ENCODE measurements at places on chromosomes 2 and 18.

- no peak for DNase-seq
Observed at GRCh38 chr18:69282371-69282770, 118.3 kb upstream of the DOK6 start.

DNA sequence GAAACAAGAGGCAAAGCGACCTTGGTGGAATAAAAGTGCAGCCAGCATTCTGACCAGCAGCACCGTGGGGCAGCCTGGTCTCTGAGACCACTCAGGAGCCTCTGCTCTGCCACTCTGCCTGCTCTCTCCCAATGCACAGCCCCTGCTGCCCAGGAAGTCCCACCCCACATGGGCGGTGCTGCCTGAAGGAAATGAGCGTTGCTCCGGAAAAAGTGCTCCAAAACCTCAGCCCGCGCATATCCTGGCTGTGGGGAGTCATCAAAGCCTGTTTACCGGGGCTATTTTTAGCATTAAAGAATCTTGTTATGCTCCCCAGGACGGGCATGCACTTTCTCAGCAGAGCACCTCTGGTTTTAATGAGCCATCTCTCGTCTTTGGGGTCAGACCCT is 54.5 kb downstream of the EPAS1 start:
- no peak for DNase-seq

DNA sequence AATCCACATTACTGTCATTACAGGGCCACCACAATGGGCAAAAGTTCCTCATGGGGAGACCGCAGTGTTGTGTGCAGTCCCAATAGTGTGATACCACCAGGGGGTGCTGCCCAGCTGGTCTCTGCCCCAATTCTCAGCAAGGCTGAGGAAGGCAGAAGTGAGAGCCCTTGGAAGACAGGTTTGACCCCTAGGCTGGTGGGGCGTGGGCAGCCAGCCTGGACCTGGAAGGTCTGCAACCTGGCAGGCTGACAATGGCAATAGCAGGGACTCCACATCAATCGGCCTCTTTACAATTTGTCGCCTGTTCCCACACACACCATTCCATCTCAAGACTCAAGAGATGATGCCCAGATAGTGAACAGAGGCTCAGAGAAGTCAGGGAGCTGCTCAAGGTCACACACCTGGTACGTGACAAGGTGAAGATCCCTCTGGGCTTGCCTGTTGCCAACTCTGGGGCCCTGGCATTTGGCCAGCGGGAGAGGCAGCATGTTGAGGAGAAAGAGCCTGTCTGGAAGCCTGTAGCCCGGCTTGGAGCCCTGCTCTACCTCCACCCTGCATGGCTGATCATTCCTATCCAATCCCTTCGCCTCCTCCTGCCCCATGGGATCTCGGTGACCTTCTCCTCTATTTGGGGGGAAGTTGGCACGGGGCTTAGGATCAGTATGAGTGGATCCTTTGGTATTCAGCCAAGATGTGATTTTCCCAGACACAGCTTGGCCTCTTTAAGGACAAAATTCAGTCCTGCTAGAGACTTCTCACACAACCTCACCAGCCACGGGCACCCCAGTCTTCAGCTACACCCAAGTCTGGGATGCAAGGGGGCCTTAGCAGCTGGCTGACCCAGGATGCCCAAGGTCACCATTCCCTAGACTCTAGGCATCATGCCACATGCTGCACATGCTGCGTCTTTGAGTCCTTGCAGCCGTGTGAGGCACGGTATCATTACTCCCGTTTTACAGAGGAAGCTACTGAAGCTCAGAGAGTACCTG is 2.9 kb upstream of the ATOH8 start:
- peak; percentile 70 for DNase-seq

GRCh38 chr18:67376372-67376771 is 140.1 kb downstream of the DSEL start:
- DNase-seq: no peak

GRCh38 chr2:38601463-38602135 is 1.1 kb downstream of the HNRNPLL start:
- DNase-seq: peak; percentile 56

- no peak for DNase-seq
Observed at GRCh38 chr18:36152781-36153180, 23.1 kb downstream of the ELP2 start.

DNA sequence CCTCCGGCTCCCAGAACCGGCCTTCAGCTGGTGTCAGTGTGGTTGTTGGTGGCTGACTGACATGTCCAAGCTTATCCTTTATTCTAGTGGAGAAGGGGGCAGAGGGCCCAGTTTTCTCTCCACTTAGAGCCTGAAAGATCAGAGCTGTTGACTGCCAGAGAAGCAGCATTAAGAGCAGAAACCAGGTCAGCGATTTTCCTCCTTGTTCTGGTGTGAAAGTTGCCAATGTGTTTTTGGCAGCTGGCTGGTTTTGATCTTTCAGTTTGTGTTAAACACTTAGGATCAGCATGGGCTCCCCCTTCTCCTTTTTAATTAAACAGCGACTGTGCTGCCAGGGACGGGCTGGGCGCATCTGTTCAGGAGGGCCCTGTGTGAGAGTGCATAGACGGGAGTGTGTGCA is 100.9 kb downstream of the ASAP2 start:
- DNase-seq: no peak

DNA sequence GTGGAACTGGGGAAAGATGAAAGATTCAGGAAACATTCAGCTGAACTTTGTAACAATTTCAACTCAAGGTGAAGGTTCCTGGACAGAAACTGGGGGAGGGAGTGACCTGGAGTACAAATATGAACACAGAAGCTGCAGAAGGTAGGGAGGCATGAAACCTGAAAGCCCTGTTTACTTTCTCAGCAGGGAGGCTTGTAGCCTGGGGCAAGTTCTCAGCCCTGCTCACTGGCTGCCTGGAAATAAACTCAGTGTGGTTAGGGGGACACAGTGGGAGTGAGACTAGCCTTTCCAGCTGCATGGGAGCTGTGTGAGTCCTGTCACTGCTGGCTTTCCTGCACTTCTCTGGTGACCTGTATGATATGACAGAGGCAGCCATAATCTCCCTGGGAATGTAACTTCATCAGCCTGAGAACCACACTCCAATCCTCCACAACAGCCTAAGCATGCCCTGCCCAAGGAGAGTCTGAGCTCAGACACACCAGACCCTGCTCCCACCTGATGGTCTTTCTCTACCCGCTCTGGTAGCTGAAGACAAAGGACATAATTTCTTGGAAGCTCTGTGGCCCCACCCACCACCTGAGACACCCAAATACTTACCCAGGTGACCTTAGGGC is 77.0 kb downstream of the ZSWIM2 start:
- DNase-seq: peak; percentile 1

DNA sequence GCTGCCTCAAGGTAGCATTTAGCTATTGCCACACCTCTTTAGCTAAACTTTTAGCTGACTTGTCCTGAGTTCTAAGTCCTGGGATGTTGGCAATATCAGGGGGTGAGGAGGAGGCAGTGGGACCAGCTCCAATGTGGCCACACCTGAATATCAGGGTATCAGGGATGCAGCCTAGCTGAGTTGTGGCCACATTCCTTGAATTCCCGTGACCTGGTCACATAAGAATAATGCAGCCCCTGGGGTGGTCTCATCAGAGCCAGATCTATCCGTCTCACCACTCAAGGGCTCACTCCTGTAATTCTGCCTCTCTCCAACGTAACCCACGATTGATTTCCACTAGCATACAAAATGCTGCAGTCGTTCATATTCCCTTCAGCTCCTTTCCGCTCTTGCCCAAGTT is 11.6 kb upstream of the TAF1B start:
- no peak for DNase-seq

DNA sequence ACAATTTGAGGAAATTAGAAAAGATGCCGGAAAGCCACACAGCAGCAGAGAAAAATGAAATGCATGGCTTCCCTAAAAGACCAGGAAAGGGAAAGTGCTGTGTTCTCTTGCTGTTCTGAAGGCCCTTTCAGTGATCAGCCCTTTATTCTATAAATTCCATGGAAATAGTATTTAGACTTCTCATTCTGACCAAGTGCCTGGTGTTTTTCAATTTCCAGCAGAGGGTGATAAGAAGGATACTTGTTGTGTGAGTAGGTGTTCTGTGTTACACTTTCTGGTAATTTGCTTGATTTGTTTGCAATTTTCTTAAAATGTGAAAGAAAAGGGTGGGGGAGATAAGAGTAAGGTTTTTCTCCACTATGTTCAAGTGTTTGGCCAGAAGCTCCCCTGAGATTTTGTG is 504.5 kb downstream of the IRS1 start:
- DNase-seq: no peak

DNA sequence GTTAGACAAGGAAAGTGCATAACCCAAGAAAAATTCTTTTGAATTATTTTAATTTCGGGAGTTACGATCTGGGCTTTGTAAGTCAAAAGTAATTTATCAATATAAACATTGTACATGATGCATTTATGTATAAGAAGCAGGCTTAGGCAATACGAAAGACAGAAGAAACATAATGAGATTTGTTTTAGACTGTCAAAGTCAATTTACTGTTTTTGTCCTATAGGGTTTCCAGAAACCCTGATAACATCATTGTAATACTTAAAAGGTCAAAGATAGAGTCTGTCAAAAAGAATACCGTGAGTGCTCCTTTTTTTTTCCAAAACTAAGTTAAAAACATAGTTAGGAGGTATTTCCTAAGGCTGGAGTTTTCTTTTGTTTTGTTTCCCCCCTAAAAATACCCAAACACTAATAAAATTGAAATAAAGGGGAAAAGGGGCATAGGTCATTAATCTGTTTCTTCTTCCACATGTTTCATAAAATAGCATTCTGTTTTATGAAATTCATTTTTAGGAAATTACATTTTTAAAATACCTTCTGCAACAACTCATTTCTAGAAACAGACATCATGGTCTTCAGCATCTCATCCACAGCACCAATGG is 16.1 kb downstream of the C1D start:
- DNase-seq: no peak

- DNase-seq: peak; percentile 99
Observed at GRCh38 chr2:64866797-64867196, 122.4 kb upstream of the SLC1A4 start.

DNA sequence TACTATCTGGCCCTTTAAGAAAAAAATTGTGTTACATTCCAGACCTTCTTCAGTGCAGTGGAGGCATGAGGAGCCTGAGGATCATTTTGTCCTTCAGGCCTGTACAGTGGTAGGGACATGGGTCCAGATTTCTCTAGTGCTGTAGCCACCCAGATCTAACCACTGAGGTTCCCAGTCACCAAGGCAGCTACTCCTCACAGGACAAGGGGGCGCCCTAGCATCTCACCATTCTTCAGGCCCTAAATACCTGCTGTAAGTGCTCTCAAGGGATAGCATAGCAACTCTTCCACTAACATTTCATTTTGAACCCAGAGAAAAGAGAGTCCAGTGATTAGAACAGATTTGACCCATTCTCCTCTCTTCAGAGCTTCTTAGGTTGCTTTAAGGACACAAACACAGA is 1533.0 kb downstream of the LRP1B start:
- no peak for DNase-seq

DNA sequence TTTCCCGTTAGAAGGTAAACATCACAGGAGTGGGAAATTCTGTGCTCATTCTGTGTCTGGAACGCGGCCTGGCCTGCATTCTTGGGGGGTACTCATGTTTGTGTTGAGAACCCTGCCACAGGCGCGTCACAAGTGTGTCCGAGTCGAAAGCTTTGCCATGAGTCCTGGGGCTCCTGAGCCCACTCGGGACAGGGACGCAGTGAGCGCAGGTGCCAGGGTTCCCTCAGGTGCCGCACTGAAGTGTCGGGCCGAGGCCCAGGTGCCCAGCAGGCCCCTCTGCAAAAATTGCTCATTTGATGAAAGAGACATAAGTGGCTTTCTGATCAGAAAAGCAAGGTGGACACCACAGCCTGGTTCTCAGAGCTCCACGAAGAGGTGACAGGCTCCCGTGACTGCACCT is 4.7 kb downstream of the D2HGDH start:
- DNase-seq: no peak

- DNase-seq: no peak
Observed at GRCh38 chr2:242054881-242055801, 185.6 kb downstream of the RTP5 start.

GRCh38 chr2:30178618-30179434 is 32.0 kb downstream of the YPEL5 start:
- peak; percentile 66 for DNase-seq

- peak; percentile 59 for DNase-seq
Observed at GRCh38 chr2:215882689-215883088, 130.7 kb downstream of the MREG start.

DNA sequence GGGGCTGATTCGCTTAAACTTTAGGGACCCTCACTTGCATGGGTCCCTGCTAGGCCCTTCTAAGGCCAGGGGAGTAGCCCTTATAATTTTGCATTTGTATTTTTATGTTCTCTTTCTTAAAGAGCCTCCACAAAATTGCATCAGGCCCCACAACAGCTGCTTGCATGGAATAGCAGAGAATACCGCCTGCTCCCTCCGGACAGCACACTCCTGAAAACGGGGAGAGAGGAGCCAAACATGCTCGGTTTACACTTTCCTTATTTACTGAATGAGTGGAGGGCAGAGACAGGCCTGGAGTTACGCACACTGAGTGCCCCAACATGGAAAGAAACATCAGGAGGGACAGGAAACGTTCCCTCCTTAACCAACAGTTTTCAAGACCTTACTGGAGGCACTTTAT is 132.2 kb downstream of the ANTXR1 start:
- no peak for DNase-seq

GRCh38 chr2:175373729-175374128 is 192.2 kb upstream of the ATP5MC3 start:
- no peak for DNase-seq

- peak; percentile 54 for DNase-seq
Observed at GRCh38 chr18:46042571-46043123, 29.4 kb downstream of the PSTPIP2 start.

GRCh38 chr18:44743631-44744030 is 62.9 kb downstream of the SETBP1 start:
- DNase-seq: no peak

GRCh38 chr2:221283896-221284545 is 288.1 kb downstream of the EPHA4 start:
- peak; percentile 92 for DNase-seq

DNA sequence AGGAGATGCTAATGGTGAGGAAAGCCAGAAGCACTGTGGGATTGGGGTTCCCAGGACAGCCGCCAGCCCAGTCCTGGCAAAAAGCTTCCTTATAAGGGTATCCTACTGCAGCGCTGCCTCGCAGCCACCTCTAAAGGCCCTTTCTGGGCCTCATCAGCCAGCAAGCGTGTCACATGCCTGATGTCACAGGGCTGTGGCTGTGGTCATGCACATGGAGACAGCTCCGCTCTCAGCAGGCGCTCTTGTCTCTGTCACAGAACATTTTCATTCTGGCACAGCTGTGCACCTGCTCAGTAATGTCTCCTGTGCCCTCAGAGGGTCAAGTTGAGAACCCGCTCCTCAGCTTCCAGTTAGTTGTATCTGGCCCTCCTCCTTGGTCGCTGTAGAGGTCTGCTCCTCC is 17.7 kb upstream of the MAL start:
- DNase-seq: no peak

- no peak for DNase-seq
Observed at GRCh38 chr18:42363446-42364441, 408.7 kb downstream of the PIK3C3 start.

GRCh38 chr2:65276609-65277008 is 49.0 kb downstream of the ACTR2 start:
- DNase-seq: no peak

- DNase-seq: peak; percentile 59
Observed at GRCh38 chr2:204681412-204681811, 136.1 kb downstream of the PARD3B start.

Measured in EH (cell line).